ENCODE measurements at places on chromosomes 5 and 9. TPM values are rescaled to one million over a fixed set of nuclear protein-coding genes. Genes with fewer than 3 reads are reported as not detected.
A peak's percentile ranks its signal among the peaks of the same experiment; 100 is the strongest.

DNA sequence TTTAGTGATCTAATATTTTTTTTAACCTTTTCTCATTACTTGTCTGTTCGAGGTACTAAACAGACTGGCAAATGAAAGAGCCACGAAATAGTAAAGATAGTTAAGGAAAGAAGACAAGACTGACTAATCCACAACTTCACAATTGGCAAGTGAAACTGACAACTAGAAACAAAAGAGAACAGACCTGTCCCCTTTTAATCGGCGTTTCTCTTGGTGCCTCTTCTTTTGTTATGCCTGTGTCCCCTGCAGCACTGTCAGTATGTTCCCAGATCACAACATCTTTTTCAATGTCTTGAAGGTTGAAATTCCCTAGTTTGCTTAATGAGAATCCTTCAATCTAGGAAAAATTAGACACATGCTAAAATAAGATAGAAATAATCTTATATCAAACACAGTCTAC is 26.1 kb downstream of the TUT7 start:
- DNase-seq: no peak

GRCh38 chr5:10138395-10139057 is 111.2 kb downstream of the ATPSCKMT start:
- no peak for DNase-seq

- DNase-seq: no peak
Measured at GRCh38 chr9:136437430-136437829, 2.2 kb downstream of the INPP5E start.

GRCh38 chr5:138725818-138726416 is 27.3 kb upstream of the CTNNA1 start:
- peak; percentile 22 for DNase-seq

- DNase-seq: peak; percentile 23
Measured at GRCh38 chr9:114205171-114206015, 50.1 kb downstream of the COL27A1 start.

DNA sequence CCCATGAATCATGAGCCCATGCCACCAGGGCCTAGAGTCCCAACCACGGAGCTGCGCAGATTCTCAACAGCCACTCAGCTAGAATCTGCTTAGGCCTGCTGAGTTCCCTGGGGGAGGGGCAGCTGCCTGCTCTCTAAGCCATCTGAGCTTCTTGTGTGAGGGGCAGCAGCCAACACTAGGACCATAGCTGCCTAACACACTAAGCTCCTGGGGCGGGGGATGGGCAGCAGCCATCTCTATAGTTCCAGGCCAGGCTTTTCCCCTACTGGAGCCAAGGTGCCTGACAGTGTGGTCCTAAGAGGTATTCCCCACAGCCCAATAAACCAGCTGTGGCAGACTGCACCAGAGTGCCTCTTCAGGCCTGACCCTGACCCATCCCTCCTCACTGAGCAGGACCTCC is 255.9 kb upstream of the ACO1 start:
- DNase-seq: no peak

DNA sequence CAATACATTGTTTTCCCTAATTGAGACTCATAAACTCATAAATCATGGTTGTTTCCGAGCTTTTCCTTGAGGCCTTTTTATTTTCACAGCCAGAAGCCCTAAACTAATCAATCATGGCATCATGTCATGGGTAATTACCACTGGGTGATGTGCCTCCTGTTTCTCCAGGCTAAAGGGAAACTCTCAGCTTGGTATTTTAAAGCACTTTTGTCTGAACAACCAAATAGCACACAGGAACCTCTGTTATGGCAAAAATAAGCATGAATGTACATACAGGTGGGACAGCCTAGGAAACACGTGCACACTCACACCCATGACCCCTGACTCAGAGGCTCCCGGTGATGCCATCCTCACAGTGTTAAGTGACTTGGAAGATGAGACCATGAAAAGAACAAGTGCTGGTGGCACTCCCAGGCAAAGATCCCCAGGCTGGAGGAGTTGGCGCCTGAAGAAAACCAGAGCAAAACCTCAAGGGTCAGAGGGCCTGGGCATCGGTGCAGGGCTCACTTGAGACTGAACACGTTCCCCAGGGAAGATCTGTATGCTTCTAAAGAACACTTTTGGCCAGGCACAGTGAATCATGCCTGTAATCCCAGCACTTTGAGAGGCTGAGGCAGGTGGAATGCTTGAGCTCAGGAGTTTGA is 154.3 kb downstream of the ROR2 start:
- DNase-seq: no peak

DNA sequence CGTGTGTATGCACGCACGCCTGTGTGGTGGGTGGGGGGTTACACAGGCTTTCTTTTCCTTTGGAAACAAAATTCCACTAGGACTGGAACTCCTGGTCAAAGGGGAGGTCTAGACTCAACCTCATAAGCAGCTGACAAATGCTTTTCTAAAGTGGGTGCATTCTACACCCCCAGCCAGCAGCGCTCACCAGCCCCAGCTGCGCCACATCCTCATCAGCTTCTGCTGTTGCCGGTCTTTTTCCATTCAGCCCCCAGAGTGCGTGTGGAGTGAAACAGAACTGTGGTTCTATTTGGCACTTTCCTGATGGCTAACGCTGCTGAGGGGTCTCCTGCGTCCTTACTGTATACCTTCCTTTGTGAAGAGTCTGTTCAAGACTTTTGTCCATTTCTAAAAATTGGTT is 77.6 kb upstream of the SARDH start:
- no peak for DNase-seq

- DNase-seq: no peak
Measured at GRCh38 chr5:145110834-145111233, 724.3 kb downstream of the PRELID2 start.

- no peak for DNase-seq
Measured at GRCh38 chr9:110995420-110996340, 42.6 kb downstream of the LPAR1 start.

DNA sequence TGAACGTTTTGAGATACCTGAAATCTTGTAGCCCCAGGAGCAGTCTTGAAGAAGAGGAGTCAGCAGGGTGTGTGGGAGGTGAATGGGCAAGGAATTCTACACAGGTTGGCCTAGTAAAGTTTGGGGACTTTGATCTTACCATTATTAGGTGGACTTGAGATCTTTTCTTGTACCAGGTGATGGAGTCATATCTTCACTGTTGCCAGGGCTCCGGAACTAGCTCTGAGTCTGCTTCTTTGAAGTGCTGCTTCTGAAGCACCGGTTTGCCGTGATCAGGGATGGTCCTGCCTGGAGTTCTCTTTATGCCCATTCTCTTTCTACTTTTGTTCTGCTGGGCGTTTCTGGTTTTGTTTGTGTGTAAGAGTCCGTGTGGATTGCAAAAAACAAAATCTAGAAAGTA is 27.4 kb downstream of the RCL1 start:
- no peak for DNase-seq

DNA sequence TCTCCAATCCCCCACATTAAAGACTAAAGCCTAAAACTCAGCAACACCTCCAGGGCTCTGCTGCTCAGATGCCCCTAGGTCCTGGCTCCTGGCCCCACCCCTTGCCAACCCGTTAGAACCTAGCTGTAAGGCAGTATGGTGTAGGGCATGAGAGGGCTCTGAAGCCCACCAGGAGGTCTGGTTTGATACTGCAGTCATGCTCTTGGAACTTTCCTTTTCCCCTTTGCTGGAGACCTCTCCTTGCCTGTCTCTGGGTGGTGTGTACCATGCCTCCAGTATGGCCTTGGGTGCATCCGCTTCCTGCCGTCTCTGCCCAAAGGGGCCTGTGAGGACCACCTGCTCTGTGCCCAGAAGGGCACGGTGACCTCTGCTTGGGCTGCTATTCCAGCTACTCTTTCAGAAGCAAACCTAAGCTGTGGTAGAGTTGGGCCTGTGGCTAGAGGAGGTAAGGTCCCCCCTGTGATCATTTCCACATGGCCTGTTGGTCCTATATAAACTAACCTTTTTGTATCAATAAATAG is 3.5 kb downstream of the TENT4A start:
- DNase-seq: peak; percentile 2

GRCh38 chr9:14957109-14957508 is 46.9 kb upstream of the FREM1 start:
- DNase-seq: peak; percentile 61

DNA sequence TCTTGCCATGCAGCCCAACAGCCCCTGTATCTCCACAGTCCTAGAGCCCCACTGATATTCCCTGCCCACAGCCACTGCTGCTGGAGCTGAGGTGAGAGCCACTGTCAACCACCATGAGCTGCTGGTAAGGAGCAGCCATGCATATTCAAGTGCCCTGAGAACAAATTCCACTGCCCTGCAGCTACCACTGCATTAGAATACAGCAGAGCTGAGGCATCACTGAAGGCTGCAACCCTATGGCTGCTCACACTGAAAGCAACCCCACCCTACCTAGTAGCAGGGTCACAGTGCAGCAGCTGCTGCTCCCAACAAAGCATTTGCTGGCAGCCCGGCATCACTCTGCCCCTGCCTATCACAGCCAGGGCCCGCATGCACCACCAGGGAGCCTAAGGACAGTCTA is 68.6 kb downstream of the SKIC3 start:
- no peak for DNase-seq

GRCh38 chr9:75096796-75097195 is 8.5 kb downstream of the OSTF1 start:
- no peak for DNase-seq

DNA sequence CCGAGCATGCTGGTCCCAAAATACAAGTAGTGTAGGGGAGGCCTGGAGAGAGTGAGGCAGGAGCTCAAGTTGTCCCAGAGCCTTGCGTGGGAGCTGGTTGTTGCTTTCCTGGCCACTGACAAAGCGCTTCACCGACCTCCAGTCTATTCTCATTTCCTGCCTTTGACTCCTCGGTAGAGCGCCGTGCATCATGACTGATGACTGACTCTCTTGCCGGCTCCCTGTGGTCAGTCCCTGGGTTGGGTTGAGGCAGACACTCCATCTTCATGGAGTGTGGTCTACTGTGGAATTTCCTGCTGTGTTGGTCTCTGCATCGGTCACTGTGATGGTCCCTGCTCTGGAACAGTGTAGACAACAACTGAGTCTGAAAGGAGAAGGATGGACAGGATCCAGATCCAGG is 175.1 kb upstream of the S1PR3 start:
- no peak for DNase-seq

- DNase-seq: peak; percentile 57
Measured at GRCh38 chr5:126044111-126044668, 379.0 kb upstream of the GRAMD2B start.

GRCh38 chr5:150001660-150002486 is 1.3 kb downstream of the HMGXB3 start:
- DNase-seq: no peak

DNA sequence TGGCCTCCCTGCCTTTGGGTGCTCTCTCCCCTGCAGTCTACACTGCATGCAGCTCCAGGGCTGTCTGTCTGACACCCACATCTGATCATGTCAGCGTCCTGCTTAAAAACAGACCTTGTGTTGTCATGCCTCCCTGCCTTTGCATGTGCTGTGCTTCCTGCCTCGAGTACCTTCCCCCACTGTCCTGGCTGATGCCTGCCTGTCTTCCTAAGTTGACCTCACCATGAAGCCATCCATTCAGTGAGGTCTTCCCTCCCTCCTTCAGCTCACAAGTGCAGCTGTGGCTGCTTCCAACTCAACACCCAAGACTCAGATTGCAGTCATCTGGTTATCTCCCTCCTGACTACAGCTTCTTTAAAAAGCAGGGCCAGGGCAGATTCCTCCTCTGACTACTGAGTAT is 5.5 kb downstream of the ANGPTL2 start:
- DNase-seq: no peak

DNA sequence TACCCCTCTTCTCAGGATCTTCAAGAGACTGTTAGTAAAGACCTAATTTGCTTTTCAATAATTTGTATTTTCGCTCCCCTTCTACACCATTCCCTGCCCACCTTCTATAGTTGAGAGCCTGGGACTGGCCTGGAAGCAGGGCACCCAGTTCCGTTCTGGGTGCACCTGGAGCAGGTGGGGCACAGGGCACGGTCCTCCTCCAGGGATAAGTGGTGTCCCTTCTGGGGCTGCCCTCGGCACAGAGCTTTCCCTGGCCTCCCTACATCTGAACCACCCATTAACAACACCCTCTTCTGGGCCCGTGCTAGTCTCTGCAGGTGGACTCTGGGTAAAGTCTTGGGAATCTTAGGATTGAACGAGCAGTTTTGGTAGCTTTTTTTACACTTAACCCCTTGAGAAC is 92.8 kb upstream of the PANK3 start:
- no peak for DNase-seq

- no peak for DNase-seq
Measured at GRCh38 chr5:157109744-157110143, 900 bp upstream of the HAVCR2 start.

GRCh38 chr9:90659650-90660364 is 17.2 kb upstream of the DIRAS2 start:
- no peak for DNase-seq

DNA sequence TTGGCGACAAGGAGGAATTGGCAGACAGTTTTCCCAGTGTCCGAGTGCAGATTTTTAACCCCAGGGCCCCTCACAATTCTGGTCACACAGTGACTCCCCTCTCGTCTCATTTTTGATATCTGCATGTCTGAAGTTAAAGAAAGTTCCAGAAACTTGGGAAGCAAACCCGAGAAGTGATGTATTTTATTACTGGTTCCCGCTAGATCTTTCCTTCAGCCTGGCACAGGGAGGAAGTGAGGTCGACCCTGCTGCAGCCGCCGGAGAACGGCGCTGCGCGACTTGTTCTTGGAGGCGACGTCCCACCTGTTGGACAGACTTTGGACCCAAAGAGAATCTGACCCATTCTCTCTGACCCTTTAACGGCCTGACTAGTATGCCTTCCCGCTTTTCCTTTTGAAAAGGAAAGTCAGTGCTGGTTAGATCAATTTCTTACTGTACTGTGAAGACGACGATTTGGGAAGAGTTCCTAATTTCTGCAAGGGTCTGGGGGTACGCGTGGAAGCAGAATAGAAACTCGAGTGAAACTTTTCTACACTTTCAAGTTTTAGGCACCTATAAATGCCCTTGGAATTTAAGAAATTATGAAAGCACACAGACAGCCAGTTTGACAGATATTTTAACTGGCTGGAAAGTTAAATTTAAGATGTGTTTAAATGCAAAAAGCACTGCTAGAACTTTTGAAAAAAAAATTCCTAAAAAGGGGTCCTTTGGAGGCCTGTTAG is 744 bp downstream of the OTULIN start:
- DNase-seq: peak; percentile 32

The PCDHAC2 gene
- total RNA-seq: not detected

The DOLPP1 gene
- 6.4 TPM for total RNA-seq

The FAM169A gene
- 2.3 TPM for total RNA-seq

The OR13J1 gene
- total RNA-seq: not detected

The CLINT1 gene
- 52.4 TPM for total RNA-seq

The GPR151 gene
- total RNA-seq: not detected

The SNX18 gene
- 17.1 TPM for total RNA-seq

The CAMSAP1 gene
- total RNA-seq: 24.0 TPM

The MZB1 gene
- 0.66 TPM for total RNA-seq

The HACD4 gene
- total RNA-seq: 0.64 TPM

The PDE6A gene
- total RNA-seq: not detected

The SMU1 gene
- 17.3 TPM for total RNA-seq

The MELK gene
- 1.3 TPM for total RNA-seq

The UBAC1 gene
- total RNA-seq: 73.8 TPM

All from heart right ventricle (tissue), 16 donors.